ENCODE measurements at places on chromosomes 16 and 17. TPM values are rescaled to one million over a fixed set of nuclear protein-coding genes. Genes with fewer than 3 reads are reported as not detected.

GRCh38 chr16:66543541-66543940 is 6.4 kb downstream of the TK2 start:
- H3K36me3 ChIP-seq = no peaks in the 10 kb centered on the region
- no peaks in the 10 kb centered on the region for H3K27me3 ChIP-seq
- peaks cover 1% of the 10 kb centered on the region for H3K4me1 ChIP-seq
- no peak for DNase-seq
- no peak overlapping the region for H3K27ac ChIP-seq
- no peak overlapping the region for H3K4me3 ChIP-seq

- DNase-seq = peak; percentile 79
- no peaks in the 10 kb centered on the region for H3K36me3 ChIP-seq
- H3K4me1 ChIP-seq = peaks cover 42% of the 10 kb centered on the region
- no peak overlapping the region for H3K4me3 ChIP-seq
- H3K27ac ChIP-seq = peak overlapping the region; percentile 16
These were observed 23.1 kb downstream of the CREBBP start for GRCh38 chr16:3857189-3858043.

- DNase-seq = no peak
- no peak overlapping the region for H3K4me3 ChIP-seq
- no peaks in the 10 kb centered on the region for H3K27me3 ChIP-seq
- H3K36me3 ChIP-seq = no peaks in the 10 kb centered on the region
- H3K4me1 ChIP-seq = no peaks in the 10 kb centered on the region
These were observed 23.9 kb downstream of the C17orf67 start for GRCh38 chr17:56809820-56810179.

DNA sequence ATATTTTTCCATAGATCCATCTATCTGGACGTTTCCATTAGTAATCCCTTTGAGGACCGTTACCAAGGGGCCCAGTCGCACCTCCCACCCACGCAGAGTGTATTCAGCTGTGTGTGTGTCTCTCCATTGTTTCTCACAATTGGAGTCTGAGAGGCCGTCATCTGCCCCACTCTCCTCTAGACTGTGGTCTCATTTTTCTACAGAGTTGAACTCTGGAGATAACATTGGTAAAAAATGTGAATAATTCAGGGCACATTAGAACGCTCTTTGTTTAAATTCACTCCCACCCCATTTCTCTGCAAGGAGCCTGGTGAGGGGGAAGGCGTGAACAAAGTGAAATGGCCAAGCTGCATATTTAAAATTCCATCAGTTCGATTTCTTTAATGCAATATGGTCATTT is 333.1 kb upstream of the MAF start:
- H3K4me1 ChIP-seq = no peaks in the 10 kb centered on the region
- H3K36me3 ChIP-seq = no peaks in the 10 kb centered on the region
- H3K27ac ChIP-seq = no peak overlapping the region
- DNase-seq = no peak
- no peak overlapping the region for H3K4me3 ChIP-seq

- H3K27ac ChIP-seq = no peak overlapping the region
- no peaks in the 10 kb centered on the region for H3K36me3 ChIP-seq
- H3K27me3 ChIP-seq = no peaks in the 10 kb centered on the region
These were observed 10.8 kb upstream of the KRTAP9-2 start for GRCh38 chr17:41215681-41216080.

DNA sequence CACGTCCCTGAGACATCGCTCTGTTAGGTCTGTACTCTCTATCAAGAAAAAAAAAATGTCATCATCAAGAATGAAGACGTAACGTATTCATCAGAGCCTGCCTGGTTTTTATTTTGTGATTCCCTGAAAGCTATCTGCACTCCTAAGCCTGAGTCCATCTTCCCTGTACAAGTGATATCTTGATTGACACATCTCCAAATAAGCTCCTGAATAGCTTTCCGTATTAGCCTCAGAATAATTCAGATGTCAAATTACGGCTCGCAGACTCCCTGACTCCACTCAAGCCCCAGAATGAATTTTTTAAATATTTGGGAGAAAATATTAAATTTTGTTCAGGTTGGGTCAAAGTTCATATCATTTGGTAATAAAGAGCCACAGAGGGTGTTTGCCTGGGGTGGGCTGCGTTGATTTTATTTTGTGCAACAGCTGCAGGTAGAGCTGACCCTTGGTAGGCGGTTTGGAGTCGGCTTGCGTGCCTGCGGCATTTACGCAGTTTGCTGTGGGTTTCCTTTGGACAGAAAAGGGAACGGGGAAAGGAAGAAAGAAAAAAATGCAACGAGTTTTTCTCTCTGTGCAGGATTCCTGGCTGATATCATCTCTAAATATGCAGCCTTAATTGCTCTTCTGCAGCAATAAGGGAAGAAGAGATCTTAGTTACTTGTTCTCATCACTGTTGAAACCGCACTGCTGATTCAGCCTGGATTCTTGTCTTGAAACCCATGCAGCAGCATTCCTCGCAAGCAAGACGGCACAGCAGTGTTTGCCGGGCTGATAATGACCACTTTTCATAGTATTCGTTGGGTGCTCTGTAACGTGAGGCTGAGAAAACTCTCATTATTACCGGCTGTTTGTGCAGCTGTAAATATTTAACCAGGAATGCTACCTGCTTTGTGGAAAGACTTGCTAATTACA is 114.7 kb downstream of the IRX3 start:
- DNase-seq = peak; percentile 19
- no peak overlapping the region for H3K27ac ChIP-seq
- peaks cover 8% of the 10 kb centered on the region for H3K4me1 ChIP-seq
- 0 out of 2 replicates have a peak, but pooled peaks cover 4% of the 10 kb centered on the region for H3K27me3 ChIP-seq

PPM1E gene
- total RNA-seq = not detected

SULT1A1 gene
- not detected for total RNA-seq

DNA sequence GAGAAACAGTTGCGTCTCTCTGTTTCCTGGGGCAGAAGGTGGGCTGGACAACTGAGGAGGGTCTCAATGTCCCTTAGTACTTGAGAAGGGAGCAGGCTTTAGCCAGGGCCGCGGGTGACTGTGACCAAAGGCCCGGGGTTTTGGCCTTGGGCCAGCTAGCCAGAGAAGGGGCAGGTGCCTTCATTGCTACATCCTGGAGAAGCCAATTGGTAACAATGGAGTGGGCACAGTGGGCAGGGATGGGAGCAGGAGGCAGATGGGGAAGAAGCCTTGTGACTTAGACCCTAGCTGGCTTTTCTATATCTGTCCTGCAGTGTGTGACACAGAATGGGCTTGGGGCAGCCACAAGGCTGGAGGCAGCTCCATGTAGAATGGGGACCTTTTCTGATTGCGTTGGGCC is 46.0 kb downstream of the CLEC16A start:
- no peak overlapping the region for H3K4me3 ChIP-seq
- 0 out of 2 replicates have a peak, but pooled peaks cover 9% of the 10 kb centered on the region for H3K36me3 ChIP-seq
- DNase-seq = no peak
- no peaks in the 10 kb centered on the region for H3K27me3 ChIP-seq

DNA sequence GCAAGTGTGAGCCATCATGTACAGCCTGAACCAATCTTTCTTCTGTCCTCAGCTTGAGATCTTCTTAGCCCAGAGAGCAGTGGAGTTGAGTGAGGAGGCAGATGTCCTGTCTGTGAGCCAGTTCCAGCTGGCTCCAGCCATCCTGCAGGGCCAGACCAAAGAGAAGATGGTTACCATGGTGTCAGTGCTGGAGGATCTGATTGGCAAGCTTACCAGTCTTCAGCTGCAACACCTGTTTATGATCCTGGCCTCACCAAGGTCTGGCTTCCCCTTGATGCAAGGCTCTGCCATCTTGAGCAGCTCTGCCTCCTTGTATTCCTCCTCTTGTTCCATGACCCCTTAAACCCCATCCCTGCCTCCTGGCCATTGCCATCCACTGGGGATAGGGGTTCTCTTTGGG is 9.6 kb downstream of the CDK5RAP3 start:
- no peak overlapping the region for H3K27ac ChIP-seq
- no peak for DNase-seq
- no peaks in the 10 kb centered on the region for H3K27me3 ChIP-seq
- no peak overlapping the region for H3K4me3 ChIP-seq
- H3K36me3 ChIP-seq = peaks cover 13% of the 10 kb centered on the region

ZNF207 gene
- 93.1 TPM for total RNA-seq

- no peak overlapping the region for H3K27ac ChIP-seq
- H3K36me3 ChIP-seq = no peaks in the 10 kb centered on the region
- H3K4me3 ChIP-seq = no peak overlapping the region
- no peaks in the 10 kb centered on the region for H3K4me1 ChIP-seq
These were observed 3.6 kb upstream of the KRTAP9-7 start for GRCh38 chr17:41271858-41272257.

DBNDD1 gene
- 3.1 TPM for total RNA-seq

DNA sequence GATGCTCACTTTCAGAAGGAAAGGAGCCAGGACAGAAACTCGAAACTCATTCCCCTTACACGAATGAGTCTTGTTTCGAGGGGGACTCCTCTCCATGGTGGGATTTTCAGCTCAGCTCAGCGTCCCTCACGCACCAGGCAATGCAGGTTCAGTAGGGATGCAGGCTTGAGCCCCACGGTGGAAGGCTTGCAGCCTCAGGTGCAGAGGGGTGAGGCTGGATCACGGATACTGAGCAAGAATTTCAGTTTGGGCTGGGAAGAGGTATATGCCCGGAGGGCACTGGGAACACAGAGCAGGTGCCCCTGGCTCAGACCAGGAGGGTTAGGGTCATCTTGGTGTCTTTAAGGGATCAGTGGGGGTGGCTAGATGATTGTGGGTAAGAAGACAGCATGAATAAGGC is 344.9 kb upstream of the TNRC6C start:
- H3K36me3 ChIP-seq = no peaks in the 10 kb centered on the region
- H3K27ac ChIP-seq = no peak overlapping the region
- H3K4me3 ChIP-seq = no peak overlapping the region
- H3K27me3 ChIP-seq = peaks cover 11% of the 10 kb centered on the region
- peaks cover 24% of the 10 kb centered on the region for H3K4me1 ChIP-seq

DNA sequence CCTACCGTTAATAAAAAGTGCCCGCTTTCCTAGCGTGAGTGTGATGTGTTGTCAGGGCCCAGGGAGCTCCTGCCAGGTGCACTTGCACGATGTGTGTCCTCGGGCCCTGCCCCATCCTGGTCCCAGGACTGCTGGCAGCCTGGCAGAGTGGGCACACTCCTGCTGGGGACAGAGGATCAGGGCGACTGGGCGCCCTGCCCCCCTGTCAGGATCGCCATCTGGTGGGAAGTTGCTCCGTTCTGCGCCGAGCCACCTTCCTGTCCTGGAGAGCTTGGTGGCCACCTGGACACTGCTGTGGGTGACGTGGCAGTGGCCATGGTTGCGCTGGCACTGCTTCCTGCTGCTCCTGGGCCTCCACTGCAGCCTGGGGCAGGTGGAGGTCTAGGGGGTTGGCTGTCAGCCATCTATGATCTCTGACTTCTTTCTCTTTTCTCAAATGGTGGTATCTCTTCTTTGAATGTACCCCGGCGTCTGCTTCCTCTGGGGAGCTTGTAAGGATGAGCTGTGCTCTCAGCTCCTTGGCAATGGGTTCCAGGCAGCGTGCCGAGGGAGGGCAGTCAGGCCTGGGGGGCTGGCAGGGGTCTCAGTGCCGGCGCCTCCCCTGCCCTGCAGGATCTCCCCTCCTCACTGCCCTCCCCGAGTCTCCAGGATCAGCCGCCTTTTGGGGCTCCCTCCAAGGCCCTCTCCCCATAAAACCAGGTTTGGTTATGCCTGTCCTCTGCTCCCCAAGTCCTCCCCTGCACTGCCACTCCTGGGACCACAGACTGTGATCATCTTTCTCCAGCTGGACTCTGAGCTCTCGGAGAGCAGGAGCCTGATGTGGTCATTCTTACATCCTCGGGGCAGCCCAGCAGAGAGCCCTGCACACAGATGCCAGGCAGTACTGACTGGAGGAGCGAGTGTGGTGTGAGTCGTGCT is 76.9 kb downstream of the AMFR start:
- H3K4me1 ChIP-seq = no peaks in the 10 kb centered on the region
- H3K27me3 ChIP-seq = no peaks in the 10 kb centered on the region
- DNase-seq = peak; percentile 14
- H3K27ac ChIP-seq = no peak overlapping the region

DNA sequence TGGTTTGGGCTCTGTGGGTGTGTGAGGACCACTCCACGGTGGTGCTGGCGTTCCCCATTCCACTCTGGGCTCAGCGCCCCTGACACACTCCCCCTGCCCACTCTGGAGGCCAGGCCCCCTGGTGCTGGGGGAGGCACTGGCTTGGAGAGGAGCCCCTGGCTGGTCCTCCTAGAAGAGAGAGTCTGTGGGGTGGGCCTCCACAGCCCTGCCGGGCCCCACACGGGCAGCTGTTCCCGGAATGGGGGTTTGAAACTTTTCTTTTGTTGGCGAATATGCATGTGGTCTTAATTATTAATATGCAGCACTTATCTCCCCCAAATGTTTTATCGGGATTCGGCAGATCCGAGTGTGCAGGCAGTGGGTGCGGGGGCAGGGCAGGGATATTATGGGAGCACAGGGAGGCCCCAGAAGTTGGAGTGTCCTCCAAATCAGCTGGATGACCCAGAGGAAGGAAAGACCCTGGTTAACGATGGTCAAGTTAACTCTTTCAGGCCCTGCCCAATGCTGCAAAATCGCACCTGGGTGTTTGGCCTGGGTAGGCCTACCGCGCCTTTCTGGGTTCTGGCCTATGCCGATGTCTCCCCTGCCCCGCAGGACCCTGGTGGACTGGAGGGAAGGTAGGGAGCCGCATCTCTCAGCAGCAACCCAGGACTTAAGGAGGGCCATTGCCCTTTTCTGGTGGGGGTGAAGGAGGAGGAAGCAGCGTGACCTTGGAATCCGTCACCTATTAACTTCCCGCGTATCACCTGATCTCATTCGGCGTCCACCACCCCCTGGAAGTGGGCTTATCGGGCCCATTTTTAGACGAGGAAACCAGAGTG is 36.0 kb downstream of the TMEM235 start:
- no peaks in the 10 kb centered on the region for H3K4me1 ChIP-seq
- DNase-seq = no peak
- no peaks in the 10 kb centered on the region for H3K36me3 ChIP-seq
- no peak overlapping the region for H3K27ac ChIP-seq
- H3K27me3 ChIP-seq = peaks cover 26% of the 10 kb centered on the region

- H3K27ac ChIP-seq = no peak overlapping the region
- peak; percentile 82 for DNase-seq
- H3K27me3 ChIP-seq = no peaks in the 10 kb centered on the region
- H3K4me1 ChIP-seq = no peaks in the 10 kb centered on the region
- H3K36me3 ChIP-seq = no peaks in the 10 kb centered on the region
These were observed 51.3 kb downstream of the ZFP90 start for GRCh38 chr16:68590201-68590994.

CA5A gene
- not detected for total RNA-seq

MSLN gene
- total RNA-seq = not detected

HSD17B1 gene
- total RNA-seq = 2.3 TPM

DNA sequence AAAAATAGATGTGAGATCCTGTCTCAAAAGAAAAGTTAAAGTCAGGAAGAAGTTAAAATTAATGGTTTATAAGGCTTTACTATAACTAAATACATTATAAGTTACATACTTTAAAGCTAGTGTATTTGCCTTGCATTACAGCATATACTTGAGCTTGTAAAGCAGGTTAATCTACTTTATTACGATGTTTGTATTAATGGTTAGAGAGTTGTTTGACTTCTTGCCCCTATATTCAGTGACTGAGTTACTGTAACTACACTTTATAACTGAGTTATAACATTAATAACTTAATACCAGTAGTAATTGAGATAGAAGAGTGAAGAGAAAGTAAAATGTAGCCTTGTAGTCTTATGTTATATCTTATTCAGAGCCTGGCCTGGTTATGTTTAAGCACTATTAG is 22.9 kb downstream of the CLTC start:
- peaks cover 34% of the 10 kb centered on the region for H3K36me3 ChIP-seq
- H3K4me1 ChIP-seq = peaks cover 31% of the 10 kb centered on the region
- H3K4me3 ChIP-seq = no peak overlapping the region
- H3K27ac ChIP-seq = peak overlapping the region; percentile 25
- no peaks in the 10 kb centered on the region for H3K27me3 ChIP-seq
- no peak for DNase-seq
